Activated CD4-positive, alpha-beta T cell treated with anti-CD3 and anti-CD28 coated beads, Interleukin-2, amount 50 U/mL, for 24 hours (primary cell): ENCODE measurements at places on chromosomes 13 and 19.

GRCh38 chr19:45747513-45747912 is 14.3 kb downstream of the MEIOSIN start:
- no peak for DNase-seq

GRCh38 chr13:50376895-50377575 is 361.8 kb downstream of the KCNRG start:
- DNase-seq = no peak

DNA sequence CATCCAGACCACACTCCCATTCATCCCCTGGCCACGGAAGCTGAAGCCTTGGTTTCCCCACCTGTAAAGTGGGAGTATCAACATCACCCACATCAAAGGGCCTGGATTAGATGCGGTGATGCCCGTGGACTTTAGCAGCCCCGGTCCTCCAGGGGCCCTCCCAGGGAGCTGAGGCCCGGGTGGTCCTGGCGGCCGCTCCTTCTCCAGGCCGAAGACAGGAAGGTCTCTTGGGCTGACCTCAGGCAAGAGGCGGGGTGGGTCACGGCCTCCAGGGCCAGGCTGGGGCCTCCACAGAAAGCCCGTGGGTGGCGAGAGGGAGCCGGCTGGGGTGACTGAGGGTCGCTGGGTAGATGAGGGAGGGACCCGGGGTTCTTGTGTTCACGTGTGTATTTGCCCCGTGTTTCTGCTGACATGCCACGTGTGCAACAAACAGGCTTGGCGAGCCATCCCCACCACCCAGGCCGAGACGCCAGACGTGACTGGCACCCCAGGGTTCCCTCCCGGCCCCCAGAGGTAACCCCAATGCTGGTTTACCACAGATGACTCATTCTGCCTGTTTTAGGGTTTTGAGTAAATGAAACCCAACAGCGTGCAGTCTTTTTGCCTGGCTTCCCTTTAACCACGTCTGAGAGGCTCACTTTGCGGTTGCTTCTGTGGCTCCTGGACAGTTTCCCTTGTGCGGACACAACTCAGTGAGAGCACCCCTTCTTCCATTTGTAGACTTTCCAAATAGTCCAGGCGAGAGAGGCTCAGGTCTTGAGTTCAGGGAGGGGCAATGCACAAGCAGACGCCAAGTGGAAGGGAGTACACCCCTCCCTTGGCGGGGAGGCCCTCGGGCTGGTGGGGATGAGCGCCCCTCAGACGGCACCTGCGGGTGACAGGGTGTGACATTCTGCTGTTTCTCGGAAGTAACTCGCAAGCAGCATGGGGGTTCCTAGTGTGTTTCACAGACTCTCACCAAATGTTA is 42.9 kb downstream of the C13orf46 start:
- no peak for DNase-seq

- DNase-seq = no peak
Observed at GRCh38 chr13:82614086-82614485, 1268.2 kb downstream of the SLITRK1 start.

- no peak for DNase-seq
Observed at GRCh38 chr13:89027694-89028306, 1356.6 kb downstream of the SLITRK5 start.
